Smooth muscle cell of the pulmonary artery (primary cell): ENCODE measurements at places on chromosomes 7 and 10. TPM values are rescaled to one million over a fixed set of nuclear protein-coding genes. Genes with fewer than 3 reads are reported as not detected.

AMPH gene
- 0.13 and 0.78 TPM in 2 replicates for total RNA-seq

NPTX2 gene
- total RNA-seq: 3.3 and 5.1 TPM in 2 replicates

ELOVL3 gene
- total RNA-seq: 0.13 and 0.20 TPM in 2 replicates

DHTKD1 gene
- 12.6 and 12.9 TPM in 2 replicates for total RNA-seq

SPDYE2 gene
- total RNA-seq: not detected in 2 replicates

OGDHL gene
- 0.26 and 1.7 TPM in 2 replicates for total RNA-seq

CNNM1 gene
- 0.07 and 0.17 TPM in 2 replicates for total RNA-seq

FFAR4 gene
- not detected in 2 replicates for total RNA-seq

ADAP1 gene
- total RNA-seq: 4.4 and 4.8 TPM in 2 replicates

ABCC2 gene
- total RNA-seq: 0.59 and 1.2 TPM in 2 replicates

DPYSL4 gene
- 17.9 and 52.0 TPM in 2 replicates for total RNA-seq

NRG3 gene
- not detected in 2 replicates for total RNA-seq

ECHDC3 gene
- 2.1 and 4.4 TPM in 2 replicates for total RNA-seq

TACC2 gene
- total RNA-seq: 5.7 and 8.8 TPM in 2 replicates

DENND2A gene
- total RNA-seq: 4.8 and 7.9 TPM in 2 replicates

C10orf67 gene
- total RNA-seq: 0.20 TPM in 1 of 2 replicates, not detected in the other

RAPGEF5 gene
- total RNA-seq: 23.8 and 35.8 TPM in 2 replicates

SLC26A3 gene
- not detected in 2 replicates for total RNA-seq

CHCHD2 gene
- total RNA-seq: 166 and 200 TPM in 2 replicates

SSC4D gene
- total RNA-seq: 0.40 and 0.65 TPM in 2 replicates

PTN gene
- total RNA-seq: 9.0 and 13.2 TPM in 2 replicates

TMEM196 gene
- not detected in 2 replicates for total RNA-seq

PALD1 gene
- total RNA-seq: 0.40 and 1.4 TPM in 2 replicates

HGF gene
- total RNA-seq: 51.1 and 342 TPM in 2 replicates

NPFFR1 gene
- not detected in 2 replicates for total RNA-seq

NODAL gene
- total RNA-seq: not detected in 2 replicates

SAP25 gene
- total RNA-seq: 0.13 TPM in 1 of 2 replicates, not detected in the other

ACTL6B gene
- total RNA-seq: not detected in 2 replicates

FAM13C gene
- 5.0 and 7.3 TPM in 2 replicates for total RNA-seq

CTTNBP2 gene
- total RNA-seq: 1.2 and 1.9 TPM in 2 replicates

SPDYE5 gene
- not detected in 2 replicates for total RNA-seq

RSPH10B gene
- 0.13 and 0.63 TPM in 2 replicates for total RNA-seq

VSTM2A gene
- not detected in 2 replicates for total RNA-seq

TMEM176A gene
- total RNA-seq: not detected in 2 replicates

FGFR2 gene
- 0.03 and 0.07 TPM in 2 replicates for total RNA-seq

GHITM gene
- 172 and 189 TPM in 2 replicates for total RNA-seq

TFPI2 gene
- total RNA-seq: 59.6 and 154 TPM in 2 replicates

GJD4 gene
- total RNA-seq: 0.10 TPM in 1 of 2 replicates, not detected in the other

MKX gene
- 0.13 TPM in 1 of 2 replicates, not detected in the other for total RNA-seq

PLXDC2 gene
- 12.7 and 22.9 TPM in 2 replicates for total RNA-seq

GNGT1 gene
- total RNA-seq: not detected in 2 replicates

CCSER2 gene
- total RNA-seq: 30.2 and 32.5 TPM in 2 replicates

ANKRD2 gene
- total RNA-seq: 0.33 and 1.1 TPM in 2 replicates

OPN4 gene
- not detected in 2 replicates for total RNA-seq

SPDYE16 gene
- not detected in 2 replicates for total RNA-seq

AQP1 gene
- total RNA-seq: 71.5 and 335 TPM in 2 replicates

KCNIP2 gene
- 1.5 and 1.8 TPM in 2 replicates for total RNA-seq

SEMA4G gene
- total RNA-seq: 2.2 and 3.0 TPM in 2 replicates
